ENCODE measurements at places on chromosomes 7 and 10. TPM values are rescaled to one million over a fixed set of nuclear protein-coding genes. Genes with fewer than 3 reads are reported as not detected.

Gene TMEM106B
- 105 TPM for polyA plus RNA-seq

Gene IPMK
- 2.8 TPM for polyA plus RNA-seq

Gene CTAGE15
- not detected for polyA plus RNA-seq

Gene CDC14C
- not detected for polyA plus RNA-seq

Gene ZNF775
- 0.38 TPM for polyA plus RNA-seq

Gene CDK13
- 22.1 TPM for polyA plus RNA-seq

Gene SUN3
- not detected for polyA plus RNA-seq

Gene ATRNL1
- polyA plus RNA-seq = 124 TPM

Gene MYOZ1
- not detected for polyA plus RNA-seq

Gene LSM8
- polyA plus RNA-seq = 53.6 TPM

Gene PCGF6
- 3.4 TPM for polyA plus RNA-seq

Gene FOXI2
- not detected for polyA plus RNA-seq

Gene ADARB2
- 0.30 TPM for polyA plus RNA-seq

Gene CHCHD2
- 338 TPM for polyA plus RNA-seq

Gene MINDY4
- polyA plus RNA-seq = 2.2 TPM

Gene SLC16A12
- not detected for polyA plus RNA-seq

Gene SPDYE2B
- polyA plus RNA-seq = 0.35 TPM

Gene CTNNA3
- 1.4 TPM for polyA plus RNA-seq

Gene PRSS58
- polyA plus RNA-seq = not detected

Gene ASB10
- not detected for polyA plus RNA-seq

Gene FKBP9
- 87.0 TPM for polyA plus RNA-seq

Gene HABP2
- not detected for polyA plus RNA-seq

Gene CACNB2
- polyA plus RNA-seq = 102 TPM

Gene KIAA1217
- 73.0 TPM for polyA plus RNA-seq

Gene PMS2
- 29.6 TPM for polyA plus RNA-seq

Gene NUPR2
- polyA plus RNA-seq = 3.0 TPM

Gene C10orf143
- polyA plus RNA-seq = 0.32 TPM

Gene KNDC1
- polyA plus RNA-seq = 0.19 TPM

Gene TLL2
- polyA plus RNA-seq = not detected

Gene DEPP1
- 9.9 TPM for polyA plus RNA-seq

Gene HSPA14
- 39.1 TPM for polyA plus RNA-seq

Gene CPXM2
- not detected for polyA plus RNA-seq

Gene EGFR
- polyA plus RNA-seq = 2.4 TPM

Gene SYNPO2L
- not detected for polyA plus RNA-seq

Gene VIPR2
- not detected for polyA plus RNA-seq

Gene UPK3B
- not detected for polyA plus RNA-seq

Gene FGFR2
- 53.3 TPM for polyA plus RNA-seq

Gene DGKI
- 24.4 TPM for polyA plus RNA-seq

Gene IDI2
- not detected for polyA plus RNA-seq

Gene GATA3
- not detected for polyA plus RNA-seq

Gene DNAJB9
- 102 TPM for polyA plus RNA-seq

Gene CALHM1
- polyA plus RNA-seq = not detected

Gene CTAGE8
- polyA plus RNA-seq = not detected

Gene PRKCQ
- 2.2 TPM for polyA plus RNA-seq

Gene MYL10
- not detected for polyA plus RNA-seq

Gene SEPTIN14
- not detected for polyA plus RNA-seq

Gene CFAP70
- polyA plus RNA-seq = 2.9 TPM

Gene GHRHR
- polyA plus RNA-seq = not detected

Gene NPC1L1
- polyA plus RNA-seq = not detected

Gene UTF1
- not detected for polyA plus RNA-seq

Gene HKDC1
- 1.6 TPM for polyA plus RNA-seq

Gene MRPL32
- polyA plus RNA-seq = 124 TPM

Gene DYNC1I1
- 92.1 TPM for polyA plus RNA-seq

Gene SOSTDC1
- polyA plus RNA-seq = 90.2 TPM

Gene C7orf57
- 0.41 TPM for polyA plus RNA-seq

Gene NPTX2
- 15.1 TPM for polyA plus RNA-seq

Gene OR13A1
- polyA plus RNA-seq = not detected

Gene PPP1R17
- 814 TPM for polyA plus RNA-seq

Gene LRRC17
- 0.63 TPM for polyA plus RNA-seq

Data from Purkinje cell (primary cell).